ENCODE measurements at places on chromosomes 3 and 15.

DNA sequence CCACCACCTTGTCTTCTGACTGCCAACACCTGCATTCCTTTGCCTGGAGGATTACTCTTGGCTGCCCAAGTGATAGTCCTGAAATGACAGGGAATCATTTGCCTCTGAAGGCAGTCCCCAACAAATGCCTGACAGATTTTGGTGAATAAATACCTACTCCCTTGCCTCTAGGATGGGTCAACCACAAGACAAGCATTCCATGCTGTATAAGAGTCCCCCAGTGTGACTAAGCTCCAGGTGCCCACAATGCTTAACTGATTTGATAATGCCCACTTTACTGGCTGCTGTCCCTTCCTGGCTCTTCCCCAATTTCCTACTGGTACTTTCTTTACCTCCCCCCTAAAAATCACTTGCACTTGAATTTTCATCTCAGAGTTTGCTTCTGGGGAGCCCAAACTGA lies 14.8 kb downstream of the THRB start:
- no peak for DNase-seq

DNA sequence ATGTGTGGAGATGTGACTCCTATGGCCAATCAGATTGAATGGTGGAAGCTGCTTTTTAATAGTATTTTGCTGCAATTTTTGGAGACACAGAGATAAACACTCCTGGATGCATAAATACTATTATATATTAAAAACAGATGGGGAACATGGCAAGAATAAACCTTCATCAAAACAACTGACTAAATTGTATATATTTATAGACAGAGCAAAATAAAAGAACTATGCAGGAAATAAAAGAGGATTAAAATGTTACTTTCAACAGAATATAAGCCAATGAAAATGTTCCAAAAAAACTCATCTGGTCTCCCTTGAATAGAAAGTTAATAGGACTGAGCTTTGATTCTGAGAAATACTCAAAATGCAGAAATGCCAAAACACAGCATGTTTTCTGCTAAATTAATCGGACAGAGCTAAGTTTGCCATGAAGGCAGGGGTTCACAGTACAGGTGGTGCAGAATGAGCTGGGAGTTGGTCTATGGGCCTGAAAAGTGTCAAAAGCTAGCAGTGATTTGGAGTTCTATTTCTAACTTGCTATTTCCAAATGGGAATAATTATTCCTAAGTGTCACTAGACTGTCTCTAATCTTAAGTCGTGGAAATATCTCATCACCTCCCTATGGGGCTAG lies 227.2 kb downstream of the CNTN3 start:
- DNase-seq = no peak

DNA sequence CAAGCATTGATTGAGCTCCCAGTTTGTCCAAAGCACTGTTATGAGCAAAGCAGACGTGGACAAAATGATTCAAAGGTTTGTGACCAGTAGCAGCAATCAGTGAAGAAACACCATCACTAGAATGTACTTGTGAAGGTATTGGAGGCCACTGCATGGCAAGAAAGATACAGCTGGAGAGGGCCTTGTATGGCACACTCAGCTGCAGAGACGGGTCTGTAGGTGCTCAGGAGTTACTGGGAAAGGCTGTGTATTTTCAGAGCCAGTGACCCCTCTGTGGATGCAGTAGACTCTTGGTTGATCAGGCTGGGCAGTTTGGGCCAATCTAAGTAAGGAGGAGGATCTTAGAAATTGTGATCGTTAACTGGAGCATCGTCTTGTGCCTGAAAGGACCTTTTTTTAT lies 120.0 kb downstream of the GHSR start:
- no peak for DNase-seq

GRCh38 chr3:38640661-38641452 lies 8.6 kb downstream of the SCN5A start:
- DNase-seq = no peak

DNA sequence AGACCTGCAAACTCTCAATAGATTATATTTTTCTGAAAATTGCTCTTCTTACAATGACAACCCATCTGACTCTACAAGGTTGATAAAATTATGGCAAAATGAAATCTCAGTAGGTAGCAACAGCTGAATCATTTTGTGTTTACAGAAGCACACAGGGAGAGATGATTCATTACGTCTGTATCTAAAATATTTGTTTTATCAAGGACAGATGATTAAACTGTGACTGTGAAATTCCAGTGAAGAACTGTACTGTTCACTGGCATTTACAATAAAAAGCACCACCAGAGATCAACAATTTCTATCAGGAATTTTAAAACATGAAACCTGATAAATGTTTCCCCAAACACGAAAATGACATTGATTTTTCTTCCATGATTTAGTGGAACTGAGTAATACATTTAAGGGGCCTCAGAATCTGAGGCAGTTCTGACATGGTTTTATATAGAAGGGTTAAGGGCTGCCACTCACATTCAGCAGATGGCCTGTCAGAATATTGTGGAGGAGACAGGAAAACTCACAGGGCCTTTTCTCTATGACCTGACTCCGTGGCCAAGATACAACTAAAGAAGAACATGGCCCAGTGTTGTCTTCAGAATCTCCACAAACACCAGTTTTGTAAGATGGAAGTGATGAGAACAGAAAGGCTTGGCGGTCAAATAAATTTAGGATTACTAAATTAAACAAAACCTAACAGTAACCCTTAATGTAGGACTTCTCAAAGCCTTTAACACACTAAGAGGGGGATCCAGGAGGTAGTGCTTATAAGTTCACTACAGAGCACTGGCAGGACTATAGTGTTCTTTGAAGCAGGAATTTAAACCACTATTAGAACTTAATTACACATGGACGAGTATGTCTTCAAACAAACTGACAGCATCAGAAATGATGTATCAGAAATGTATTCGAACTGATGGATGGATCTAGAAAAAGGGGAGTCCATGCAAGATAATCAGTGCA lies 25.9 kb downstream of the RAD18 start:
- DNase-seq = no peak

DNA sequence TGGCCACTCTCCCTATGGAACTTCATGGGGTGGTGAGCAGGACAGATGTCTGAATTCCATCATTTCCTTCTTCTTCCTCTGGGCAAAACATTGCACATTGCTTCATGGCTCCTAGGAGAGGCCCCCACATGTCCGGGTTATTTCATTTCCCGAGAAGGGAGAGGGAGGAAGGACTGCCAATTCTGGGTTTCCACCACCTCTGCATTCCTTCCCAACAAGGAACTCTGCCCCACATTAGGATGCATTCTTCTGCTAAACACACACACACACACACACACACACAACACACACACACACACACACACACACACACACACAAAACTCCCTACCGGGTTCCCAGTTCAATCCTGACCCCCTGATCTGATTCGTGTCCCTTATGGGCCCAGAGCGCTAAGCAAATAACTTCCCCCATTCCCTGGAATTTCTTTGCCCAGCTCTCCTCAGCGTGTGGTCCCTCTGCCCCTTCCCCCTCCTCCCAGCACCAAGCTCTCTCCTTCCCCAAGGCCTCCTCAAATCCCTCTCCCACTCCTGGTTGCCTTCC lies 1.9 kb downstream of the RHO start:
- no peak for DNase-seq

DNA sequence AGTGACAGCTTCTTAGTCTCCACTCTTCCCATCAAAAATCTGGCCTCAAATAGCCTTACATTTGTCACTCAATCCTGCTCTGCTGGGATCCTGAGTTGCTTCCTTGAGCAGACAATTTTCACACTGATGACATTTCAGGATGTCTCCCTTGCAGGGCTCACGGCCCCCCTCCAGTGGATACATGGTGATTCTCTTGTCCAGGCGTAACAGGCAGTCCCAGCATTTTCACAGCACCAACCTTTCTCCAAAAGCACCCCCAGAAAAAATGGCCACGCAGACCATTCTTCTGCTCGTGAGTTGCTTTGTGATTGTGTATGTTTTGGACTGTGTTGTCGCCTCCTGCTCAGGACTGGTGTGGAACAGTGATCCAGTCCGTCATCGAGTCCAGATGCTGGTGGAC lies 47.4 kb upstream of the WNT7A start:
- DNase-seq = no peak

DNA sequence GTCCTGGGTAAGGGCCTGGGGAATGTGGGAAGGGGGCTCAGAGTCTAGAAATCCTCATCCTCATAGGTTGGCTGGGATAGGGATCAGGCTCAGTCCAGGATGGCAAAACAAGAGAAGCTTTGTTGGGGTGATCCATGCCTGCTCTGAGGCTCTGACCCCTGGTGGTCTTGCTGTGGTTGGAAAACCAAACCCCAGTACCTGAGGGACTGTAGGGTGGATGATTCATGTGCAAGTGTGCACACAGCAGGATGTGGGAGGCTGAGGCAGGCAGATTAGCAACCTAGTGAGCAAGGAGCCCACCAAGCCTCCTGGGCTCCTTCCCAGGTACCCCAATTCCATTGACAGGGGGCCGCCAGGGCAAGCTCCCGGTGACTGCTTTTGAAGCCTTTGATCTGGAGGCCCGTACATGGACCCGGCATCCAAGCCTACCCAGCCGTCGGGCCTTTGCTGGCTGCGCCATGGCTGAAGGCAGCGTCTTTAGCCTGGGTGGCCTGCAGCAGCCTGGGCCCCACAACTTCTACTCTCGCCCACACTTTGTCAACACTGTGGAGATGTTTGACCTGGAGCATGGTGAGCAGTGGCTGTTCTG lies 3.1 kb downstream of the KLHDC8B start:
- no peak for DNase-seq

Data from activated T-helper 1 cell treated with Interleukin-2 at 50 U/mL for 16 hours (primary cell).